ENCODE measurements at places on chromosomes 2 and 18.
A peak's percentile ranks its signal among the peaks of the same experiment; 100 is the strongest.

DNA sequence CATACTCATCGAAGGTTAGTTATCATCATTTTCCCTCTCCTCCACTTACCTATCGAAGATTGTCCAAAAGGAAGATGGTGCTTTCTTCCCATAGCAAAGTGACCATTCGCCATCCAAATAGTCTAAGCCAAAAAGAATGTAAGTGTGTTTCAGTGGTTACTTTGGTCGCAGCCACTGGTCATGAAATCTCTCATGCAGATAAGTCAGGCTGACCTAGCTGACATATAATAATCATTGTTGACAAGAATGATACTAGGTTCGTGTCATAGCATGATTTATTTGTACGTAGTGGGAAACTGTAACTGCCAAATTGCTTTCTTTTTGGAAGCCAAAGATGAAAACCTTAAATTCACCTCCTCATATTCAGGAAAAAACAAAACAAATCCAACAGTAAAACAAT is 89.6 kb upstream of the PMAIP1 start:
- no peak for DNase-seq

DNA sequence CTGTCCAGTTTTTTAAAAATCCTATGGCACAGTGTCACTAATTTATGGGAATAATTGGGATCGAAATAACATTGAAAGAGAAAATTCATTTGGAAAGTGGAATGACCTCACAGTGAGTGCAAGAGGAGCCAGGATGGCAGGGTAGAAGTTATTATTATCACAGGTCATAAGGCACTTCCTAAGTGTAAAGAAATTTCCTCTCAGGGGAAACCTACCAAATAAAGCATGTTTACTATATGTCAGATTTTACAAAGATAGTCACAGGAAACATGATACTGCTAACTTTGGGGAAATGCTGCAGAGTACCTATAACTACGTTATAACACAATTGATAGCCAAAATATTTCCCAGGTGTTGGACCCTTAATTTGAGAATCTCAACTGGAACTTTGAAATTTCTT is 226.3 kb upstream of the SMAD7 start:
- DNase-seq: no peak

DNA sequence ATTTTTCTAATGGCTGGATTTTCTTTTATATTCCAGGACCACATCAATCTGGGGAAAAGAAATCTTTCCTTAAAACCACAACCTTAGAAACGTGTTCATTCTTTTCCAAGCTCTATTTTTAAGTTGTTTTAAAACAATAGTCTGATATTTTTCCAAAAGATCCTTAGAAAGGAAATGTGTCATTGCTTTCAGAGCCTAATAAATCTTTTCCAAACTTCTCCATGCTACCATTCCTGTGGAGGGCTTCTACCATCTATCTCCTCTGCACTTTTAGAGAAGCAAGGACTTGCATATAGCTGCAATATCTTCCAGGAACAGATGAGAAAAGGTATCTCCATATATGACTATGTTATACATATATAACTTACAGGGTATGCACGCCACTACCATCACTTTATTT is 21.2 kb downstream of the WDFY1 start:
- DNase-seq: no peak

DNA sequence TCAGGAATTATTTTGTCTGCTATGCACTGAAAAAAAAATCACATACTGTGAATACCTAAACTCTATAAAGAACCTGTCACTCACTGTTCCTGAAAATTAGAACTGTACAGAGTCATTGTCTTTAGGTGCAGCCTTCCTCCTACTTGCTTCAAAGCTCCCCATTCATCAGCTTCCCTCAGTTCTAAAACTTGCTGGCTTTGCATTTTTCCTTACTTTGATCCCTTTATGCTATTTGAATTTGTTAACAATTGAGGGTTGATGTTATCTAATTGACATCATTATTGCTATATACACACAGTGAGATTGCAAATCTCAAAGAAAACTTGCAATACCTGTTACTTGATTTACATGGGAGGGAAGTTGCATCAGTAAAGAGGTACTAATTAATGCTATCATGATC is 48.3 kb downstream of the PTH2R start:
- no peak for DNase-seq

DNA sequence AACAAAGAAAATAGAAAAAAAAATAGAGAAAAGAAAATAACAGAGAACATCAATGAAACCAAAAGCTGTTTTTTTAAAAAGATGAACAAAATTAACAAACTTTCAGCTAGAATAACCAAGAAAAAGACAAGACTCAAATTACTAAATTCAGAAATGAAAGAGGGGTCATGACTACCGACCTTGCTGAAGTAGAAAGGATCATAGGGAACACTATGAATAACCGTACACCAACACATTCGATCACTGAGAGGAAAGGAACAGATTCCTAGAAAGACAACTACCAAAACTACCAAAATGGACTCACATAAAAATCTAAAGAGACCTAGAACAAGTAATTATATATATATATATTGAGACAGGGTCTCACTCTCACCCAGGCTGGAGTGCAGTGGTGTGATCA is 37.4 kb upstream of the DTNB start:
- DNase-seq: no peak

DNA sequence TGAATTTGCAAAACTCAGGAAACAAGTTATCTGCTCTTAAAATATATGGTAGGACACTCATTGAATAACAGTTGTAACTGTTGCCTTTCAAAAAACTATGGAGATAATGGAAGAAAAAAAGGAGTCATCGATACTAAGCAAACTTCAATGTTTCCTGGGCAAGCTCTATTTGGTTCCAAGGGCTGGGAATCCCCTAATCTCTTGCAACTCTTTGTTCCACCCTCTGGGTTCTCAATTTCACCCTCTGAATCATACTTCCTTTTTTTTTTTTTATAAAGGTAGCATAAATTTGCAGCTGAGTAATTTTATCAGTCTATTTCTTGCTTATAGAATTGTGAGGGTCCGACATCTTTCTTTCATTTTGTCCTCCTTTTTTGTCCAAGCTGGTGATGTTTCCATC is 36.7 kb downstream of the SLC9A4 start:
- no peak for DNase-seq

- no peak for DNase-seq
Observed at GRCh38 chr2:160442603-160443002, 51.0 kb downstream of the RBMS1 start.

DNA sequence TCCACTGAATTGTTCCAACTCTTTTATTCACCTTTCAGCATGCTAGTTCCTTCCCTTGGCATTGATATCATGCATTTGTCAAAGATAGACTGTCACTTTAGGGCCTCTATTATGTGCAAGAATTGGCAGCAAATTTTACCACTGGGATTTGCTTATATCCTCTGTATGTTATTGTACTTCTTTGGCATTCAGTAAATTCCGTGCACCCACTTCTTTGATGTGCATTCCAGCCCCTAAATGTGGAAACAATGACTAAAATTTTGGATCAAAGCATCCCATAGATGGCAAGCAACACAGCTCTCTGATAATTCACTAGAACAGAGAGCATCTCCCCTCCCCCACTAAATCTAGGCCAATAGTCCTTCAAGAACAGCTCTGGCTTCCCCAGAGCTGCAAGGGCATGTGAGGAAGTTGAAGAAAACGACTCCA is 399.0 kb upstream of the HNRNPA3 start:
- no peak for DNase-seq

GRCh38 chr18:48757906-48758305 is 192.9 kb downstream of the SMAD7 start:
- no peak for DNase-seq

DNA sequence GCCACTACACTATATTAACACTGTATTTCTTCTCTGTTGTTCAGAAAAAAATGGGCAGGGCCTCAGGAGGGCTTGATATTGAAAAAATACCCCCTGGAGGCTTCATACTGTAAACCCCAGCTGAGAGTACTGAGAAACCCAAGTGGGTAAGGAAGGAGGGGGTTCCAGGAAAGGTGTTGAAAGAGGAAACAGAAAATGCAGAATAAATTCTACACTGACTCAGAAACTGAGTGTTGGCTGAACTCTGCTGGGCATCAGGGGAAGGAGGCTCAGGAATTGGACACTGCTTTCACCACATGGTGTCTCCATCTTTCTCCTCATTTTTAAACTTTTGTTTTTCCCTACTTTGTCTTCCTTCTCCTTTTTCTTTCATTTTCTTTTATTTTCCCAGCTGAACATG is 253.7 kb downstream of the DYM start:
- DNase-seq: no peak

DNA sequence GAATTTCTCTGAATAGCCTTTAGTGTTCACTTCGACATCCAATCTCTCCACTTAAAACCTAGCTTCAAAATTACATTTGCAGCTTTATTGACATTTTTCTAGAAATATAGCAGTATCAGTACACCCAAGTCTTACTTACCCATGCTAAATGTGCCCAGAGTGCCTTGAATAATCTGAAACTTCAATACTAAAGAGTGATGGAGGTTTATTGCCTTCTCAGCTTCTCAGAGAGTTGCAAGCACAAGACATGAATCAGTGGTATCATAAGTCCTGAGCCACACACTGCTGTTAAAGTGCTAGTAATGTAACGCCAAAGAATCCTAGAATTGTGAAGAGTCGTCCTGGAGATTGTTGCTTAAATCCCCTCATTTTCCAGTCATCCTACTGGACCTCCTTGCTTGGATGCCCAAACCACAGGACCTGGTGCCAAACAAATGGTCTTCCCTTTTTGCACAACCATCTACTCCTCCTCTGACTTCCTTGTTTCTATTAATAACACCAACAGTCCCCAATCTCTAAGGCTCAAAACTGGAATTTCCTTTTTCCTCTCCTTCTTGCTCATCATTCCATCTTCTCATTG is 83.2 kb upstream of the SPATS2L start:
- no peak for DNase-seq

DNA sequence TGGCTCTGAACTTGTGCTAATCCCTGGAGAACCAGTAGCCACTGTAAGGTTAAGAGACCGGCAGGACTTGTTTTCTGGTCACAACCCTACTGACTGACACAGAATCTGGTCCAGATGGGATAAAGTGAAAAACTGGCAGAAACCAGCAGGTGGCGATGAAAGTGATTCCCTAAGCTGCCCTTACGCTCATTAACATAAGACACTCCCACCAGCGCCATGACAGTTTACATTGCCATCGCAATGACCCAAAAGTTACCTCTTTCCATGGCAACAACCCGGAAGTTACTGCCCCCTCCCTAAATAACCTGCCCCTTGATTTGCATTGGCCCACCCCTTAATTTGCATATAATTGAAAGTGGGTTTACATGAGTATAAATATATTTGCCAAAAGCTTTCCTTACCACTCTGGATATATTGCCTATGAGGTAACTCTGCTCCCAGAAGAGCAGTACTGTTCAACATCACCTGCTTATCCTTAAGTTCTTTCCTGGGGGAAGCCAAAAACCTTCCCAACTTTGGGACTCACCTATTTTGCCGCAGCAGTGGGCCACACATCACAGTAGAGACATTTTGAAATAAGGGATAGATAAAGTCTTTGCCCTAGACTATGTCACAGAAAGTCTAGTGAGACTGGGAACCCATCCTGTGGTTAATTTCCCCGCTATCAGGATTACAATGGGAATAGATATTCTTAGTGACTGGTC is 35.8 kb upstream of the AFF3 start:
- no peak for DNase-seq

- no peak for DNase-seq
Observed at GRCh38 chr2:8288206-8288605, 393.6 kb upstream of the ID2 start.

DNA sequence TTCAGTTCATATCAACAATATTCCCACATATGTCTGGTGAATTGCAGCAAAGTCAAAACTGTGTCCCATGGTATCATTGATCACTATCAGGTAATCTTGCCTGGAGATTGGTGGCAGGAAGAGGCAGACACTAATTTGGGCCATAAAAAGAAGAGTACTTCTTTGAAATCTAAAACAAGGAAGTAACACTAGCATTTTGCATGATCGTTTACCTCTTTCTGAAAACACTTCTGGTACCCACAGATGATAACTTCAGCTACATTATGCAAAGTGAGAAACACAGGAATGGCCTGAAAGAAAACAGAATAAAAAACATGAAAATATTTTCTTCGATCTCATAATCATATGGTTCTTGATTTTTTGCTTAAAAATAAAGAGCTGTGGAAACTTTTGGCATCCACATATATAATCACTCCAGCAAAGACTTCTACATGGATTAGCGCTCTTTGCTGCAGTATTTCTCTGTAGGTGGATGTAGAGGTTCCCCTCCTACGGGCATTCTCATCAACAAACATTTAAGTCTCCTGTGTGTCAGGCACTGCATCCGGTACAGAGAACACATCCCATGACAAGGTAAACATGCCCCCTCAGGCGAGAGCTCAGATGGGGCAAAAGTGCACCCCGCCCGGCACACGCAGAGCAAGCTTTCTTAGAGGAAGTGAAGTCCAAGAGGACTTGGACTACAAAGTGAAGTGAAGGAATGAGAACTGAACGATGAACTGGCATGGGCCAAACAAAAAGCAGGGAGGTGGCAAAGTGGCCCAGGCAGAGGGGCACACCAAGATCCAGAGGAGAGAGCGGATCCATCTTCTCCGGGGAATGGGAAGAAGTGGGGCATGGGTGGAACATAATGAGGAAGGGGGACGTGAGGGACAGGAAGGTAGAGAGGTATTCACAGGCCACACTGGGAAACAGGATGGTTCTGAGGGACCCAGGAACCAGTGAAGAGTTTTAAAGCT is 68.0 kb upstream of the RIOK3 start:
- no peak for DNase-seq

DNA sequence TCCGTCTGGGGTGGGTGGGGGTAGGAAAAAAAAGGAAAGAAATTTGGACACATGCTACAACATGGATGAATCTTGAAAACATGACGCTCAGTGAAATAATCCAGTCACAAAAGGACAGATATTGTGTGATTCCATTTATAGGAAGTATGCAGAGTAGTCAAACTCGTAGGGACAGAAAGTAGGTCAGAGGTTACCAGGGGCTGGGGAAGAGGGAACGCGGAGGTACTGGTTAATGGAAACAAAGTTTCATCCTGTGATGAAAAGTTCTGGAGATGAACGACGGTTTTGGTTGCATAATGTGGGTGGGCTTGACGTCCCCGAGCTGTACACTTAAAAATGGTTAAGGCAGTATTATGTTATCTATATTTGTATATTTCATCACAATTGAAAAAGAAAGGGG is 4.5 kb upstream of the SFTPB start:
- DNase-seq: no peak

DNA sequence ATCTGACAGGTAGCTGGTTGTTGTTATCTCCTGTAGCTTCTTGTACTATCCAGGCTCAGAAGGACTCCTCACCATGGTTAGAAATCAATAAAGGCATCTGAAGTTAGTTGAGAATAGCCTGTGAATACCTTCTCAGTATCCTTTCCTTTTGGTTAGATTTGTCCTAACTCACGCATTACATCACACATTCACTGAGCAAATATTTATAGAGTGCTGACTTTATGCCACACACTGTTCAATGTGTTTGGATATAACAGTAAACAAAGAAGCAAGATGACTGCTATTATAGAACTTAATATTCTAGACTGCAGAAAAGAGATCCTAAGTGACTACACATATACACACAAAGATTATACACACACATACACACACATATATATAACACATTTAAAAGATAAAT is 889.9 kb upstream of the CHAC2 start:
- DNase-seq: no peak

- DNase-seq: no peak
Observed at GRCh38 chr2:220001751-220002150, 374.3 kb downstream of the SLC4A3 start.

GRCh38 chr2:38148501-38148900 is 72.5 kb upstream of the CYP1B1 start:
- DNase-seq: no peak

- peak; percentile 62 for DNase-seq
Observed at GRCh38 chr18:77079954-77080682, 52.5 kb downstream of the MBP start.

- no peak for DNase-seq
Observed at GRCh38 chr2:67037655-67038054, 359.5 kb upstream of the ETAA1 start.

GRCh38 chr2:58968885-58969284 is 727.8 kb upstream of the FANCL start:
- no peak for DNase-seq

Data from activated CD8-positive, alpha-beta memory T cell treated with anti-CD3 and anti-CD28 coated beads for 24 hours (primary cell).